T47D (cell line): ENCODE measurements at places on chromosomes 2 and 18.

- DNase-seq, result no peak
Observed at GRCh38 chr18:12911929-12912703, 28.1 kb upstream of the PTPN2 start.

DNA sequence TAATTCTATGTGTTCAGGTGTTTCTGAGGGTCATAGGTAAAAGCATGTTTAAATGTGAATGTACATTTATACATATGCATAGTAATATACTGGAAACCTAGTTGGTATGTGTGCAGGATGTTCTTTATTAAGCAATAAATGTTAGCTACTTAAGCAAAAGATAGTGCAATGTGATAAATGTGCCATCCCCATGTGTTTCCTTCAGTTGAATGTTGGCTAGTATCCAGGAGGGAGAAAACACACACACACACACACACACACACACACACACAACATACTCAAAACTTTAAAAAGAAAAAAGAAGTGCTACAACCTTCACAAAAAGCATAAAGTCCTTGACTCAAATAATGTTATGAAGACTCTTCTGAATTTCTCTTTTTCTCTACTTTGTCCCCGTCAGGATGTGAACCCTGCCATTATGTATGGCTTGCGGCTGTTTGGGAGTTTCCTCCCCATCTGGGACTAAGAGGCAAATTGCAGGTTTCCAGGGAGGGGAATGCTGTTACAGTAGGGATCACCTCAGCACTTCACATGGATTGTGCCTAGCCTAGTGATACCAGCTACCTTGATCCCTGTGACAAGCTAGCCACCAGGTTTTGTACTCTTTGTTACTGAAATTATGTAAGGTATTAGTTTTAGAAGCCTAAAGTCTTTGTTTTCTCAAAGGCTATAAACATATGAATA, 82.6 kb downstream of the IKZF2 start:
- no peak for DNase-seq

DNA sequence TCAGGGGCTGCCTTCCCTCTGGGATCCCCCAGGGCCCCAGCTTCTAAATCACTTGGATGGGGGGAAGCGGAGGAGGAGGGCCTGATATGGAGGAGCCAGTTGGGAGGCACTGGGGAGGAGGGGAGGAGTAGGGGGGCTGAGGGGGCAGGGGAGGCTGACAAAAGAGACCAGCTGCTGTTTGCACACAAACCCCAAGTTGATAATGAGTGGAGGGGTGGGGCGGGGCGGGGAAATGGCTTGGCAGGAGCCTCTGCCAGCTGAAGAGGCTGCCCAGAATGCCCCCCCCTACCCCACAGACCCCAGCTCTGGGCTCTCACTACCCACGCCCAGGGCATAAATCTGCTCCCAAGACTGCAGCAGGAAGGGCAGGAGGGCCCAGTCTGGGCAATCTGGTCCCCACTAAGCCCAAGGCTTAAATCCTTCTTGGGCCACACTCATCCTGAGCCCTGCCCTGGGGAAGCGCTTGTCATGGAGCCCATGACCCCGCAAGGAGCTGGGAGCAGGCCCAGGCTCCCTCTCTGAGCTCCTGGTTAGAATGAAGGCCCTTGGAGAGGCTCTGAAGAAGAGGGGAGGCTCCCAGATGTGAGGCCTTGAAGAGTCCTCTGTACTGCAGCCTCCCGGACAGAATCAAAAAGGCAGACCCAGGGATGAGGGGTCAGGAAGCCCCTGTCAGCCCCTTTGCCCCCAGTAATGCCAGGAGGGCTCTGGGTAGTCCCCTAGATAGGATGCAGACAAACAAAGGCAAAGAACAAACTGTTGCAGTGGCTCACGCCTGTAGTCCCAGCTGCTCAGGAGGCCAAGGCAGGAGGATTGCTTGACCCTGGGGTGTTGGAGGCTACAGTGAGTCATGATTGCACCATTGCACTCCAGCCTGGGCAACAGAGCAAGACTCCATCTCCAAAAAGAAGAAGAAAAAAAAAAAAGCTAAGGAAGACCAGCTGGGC, 24.8 kb upstream of the PTMA start:
- DNase-seq, result no peak

DNA sequence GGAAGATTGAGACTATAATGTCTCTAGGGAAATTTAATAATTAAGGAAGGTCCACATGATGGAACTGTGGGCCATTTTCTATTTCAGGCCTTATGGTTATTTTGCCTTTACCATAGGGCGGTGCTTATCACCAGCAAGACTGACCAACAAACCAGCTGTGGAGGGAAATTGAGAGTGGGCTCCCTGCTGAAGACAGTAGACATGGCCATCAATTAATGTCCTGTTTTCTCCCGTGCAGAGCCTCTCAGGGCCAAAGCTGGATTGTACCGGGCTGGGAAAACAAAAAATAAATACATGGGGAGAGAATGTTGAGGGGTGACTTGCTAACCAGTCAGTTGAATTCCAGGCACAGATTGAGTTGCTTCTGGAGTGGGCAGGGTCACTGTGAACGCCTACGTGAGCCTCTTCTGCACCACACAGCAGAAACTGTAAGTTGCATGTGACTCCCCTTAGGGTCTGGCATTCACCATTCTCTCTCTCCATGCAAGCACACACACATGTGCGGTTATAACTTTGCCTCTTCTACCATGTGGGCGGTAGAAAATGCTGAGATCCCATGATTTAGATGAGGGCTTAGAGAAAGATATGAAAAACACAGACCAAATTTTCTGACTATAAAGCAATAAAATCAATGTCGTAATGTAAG, 128.5 kb downstream of the COPS8 start:
- no peak for DNase-seq

GRCh38 chr2:1556776-1557466, 143.7 kb downstream of the TPO start:
- DNase-seq, result no peak

GRCh38 chr2:160220545-160221009, 20.5 kb upstream of the ITGB6 start:
- no peak for DNase-seq

DNA sequence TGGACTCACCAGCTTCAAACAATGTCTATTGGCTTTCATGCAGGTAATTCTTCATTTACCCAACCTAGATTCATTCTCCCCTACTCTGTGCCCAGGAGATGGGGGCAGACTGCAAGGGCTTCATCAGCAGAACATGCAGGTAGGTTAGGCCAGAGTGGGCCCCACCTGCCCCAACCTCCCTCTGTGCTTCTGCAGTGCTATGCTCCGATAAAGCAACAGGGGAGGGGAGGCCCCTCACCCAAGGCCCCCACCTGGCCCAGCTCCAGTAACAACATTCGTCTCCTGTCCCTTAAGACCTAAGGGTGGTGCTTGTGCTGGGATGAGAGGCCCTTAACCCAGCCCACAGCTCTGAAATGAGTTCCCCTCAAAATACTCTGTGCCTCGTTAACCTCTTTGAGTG, 16.7 kb upstream of the GYPC start:
- no peak for DNase-seq

DNA sequence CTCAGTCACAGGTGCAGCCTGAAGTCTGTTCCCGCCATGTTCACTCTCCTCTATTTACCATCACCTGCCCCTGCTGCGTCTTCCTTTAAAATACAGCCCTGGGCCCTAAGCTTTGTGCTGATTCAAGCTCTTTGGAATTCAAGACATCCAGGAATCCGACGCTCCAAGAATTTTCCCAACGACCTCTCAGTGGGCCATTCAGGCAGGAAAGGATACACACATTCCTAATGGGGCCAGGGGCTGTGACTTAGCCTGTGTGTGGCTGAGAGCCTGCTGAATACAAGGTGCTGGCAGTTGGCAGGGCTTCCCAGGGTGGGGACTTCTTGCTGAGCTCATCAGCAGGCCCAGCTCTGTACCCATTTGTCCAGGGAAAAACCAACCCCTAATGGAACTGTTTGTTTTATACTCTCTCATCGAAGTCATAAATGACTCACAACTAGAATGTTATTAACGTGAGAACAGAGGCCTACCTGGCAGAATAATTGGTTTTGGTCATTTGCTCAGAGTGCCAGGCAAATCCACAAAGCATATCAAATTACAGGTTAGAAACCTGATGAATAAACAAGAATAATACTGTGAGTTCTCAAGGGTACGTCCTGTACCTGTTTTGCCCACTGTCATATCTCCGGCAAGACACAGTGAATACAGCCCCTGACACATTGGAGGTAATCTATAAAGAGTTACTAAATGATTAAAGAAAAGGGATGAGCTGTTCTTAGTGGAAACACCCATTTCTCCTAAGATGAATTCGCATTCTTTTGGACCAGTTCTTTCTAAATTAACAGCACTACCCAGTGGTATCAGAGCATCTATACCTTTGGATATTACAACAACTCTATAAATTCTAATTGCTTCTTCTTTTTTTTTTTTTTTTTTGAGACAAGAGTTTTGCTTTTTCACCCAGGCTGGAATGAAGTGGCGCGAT, 12.6 kb upstream of the KCMF1 start:
- no peak for DNase-seq

DNA sequence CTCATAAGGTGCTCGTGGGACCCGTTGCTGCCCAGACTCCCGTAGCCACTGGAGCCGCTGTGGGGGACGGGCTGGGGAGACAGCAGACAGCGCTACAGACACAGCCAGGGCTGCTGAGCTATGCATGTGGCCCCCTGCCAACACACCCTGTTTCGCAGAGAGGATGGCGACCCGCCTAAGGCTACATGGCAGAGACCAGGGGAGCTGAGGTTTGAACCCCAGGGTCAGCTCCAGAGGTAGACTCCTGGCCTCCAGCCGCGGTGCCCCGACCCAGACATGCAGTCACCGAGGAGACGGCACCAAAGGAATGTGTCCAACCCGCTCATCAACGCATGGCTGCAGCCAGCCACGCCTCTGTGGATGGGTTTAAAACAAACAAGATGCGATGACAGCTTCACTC, 21.0 kb upstream of the HES6 start:
- no peak for DNase-seq

- no peak for DNase-seq
Observed at GRCh38 chr2:1153920-1154319, 203.3 kb downstream of the SNTG2 start.

GRCh38 chr2:42317486-42317885, 43.5 kb downstream of the COX7A2L start:
- no peak for DNase-seq

DNA sequence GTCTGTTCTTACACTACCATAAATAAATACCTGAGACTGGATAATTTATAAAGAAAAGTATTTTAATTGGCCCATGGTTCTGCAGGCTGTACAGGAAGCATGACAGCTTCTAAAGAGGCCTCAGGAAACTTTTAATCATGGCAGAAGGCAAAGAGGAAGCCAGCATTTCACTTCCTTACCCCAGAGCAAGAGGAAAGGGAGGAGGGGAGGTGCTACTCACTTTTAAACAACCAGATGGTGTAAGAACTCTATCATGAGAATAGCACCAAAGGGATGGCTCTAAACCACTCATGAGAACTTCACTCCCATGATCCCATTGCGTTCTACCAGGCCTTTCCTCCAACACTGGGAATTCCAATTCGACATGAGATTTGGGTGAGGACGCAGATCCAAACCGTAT, 344.4 kb upstream of the SLC39A10 start:
- no peak for DNase-seq

DNA sequence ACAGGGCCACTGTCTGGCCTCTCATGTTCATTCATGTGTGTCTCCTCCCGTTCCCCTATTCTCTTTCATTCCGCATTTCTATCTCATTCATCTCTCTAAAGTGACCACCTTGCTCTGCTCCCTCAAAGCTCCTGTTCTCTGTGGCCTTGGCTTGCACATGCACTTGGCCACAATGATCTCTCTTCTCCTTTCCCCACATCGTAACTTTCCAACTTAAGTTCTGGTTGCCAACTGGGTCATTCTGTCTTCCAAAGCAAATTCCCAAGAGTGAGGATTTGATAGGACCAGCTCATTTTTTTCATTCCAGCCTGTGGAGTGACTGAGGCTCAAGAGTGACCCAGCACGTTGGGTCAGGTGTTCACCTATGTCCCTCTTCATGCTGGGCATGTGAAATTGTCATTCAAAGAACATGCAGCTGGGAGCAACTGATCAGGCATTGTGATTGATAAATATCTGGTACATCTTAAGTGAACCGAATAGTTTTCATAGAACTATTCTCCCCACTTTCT, 14.3 kb upstream of the ITGA6 start:
- DNase-seq, result no peak

DNA sequence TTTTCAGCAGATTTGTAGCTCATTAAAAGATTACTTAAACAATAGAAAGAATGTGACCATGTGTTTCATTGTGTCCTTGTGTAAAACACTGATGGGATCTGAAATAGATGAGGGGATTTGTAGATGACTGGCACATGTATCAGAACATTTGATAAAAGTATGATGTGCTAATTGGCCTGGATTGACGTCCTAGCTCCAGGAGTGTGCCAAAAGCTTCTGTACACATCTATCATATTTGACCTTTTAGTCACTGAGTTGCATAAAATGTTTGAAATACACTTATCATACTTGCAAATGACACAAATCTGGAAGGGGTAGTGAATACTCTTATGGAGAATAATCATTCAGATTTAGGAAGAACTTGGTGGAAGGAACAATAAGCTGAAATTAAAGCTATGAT, 778.5 kb downstream of the ERBB4 start:
- DNase-seq, result no peak

DNA sequence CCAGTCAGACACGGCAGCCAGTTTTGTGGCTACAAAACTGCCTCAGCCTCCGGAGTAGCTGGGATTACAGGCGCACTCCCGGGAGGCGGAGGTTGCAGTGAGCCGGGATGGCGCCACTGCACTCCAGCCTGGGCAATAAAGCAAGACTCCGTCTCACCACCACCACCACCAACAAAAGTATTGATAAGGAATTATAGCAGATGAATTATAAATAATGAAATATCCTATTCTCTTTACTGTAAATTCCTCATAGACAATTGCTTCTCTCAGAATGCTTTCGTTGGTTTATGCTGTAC, 1.4 kb upstream of the FAM161A start:
- DNase-seq, result no peak

DNA sequence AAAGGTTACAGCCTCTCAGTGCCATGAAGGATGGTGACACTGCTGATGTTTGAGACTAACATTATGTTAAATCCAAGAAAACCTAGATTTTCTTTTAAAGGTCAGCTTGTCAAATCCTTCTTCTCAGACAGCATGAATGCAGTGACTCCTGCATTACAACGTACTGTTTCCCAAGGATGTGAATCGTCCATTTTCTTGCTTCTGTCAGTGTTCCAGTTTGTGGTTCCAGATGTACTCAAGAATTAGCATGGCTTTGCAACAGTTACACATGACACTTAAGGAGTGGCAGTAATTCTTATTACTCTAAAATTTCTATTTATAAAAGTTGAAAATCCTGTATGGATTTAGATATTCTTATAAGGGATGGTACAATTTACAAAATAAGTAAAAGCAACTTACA, 1.5 kb upstream of the TTC39C start:
- no peak for DNase-seq

- no peak for DNase-seq
Observed at GRCh38 chr18:59743566-59743965, 46.3 kb upstream of the CCBE1 start.

DNA sequence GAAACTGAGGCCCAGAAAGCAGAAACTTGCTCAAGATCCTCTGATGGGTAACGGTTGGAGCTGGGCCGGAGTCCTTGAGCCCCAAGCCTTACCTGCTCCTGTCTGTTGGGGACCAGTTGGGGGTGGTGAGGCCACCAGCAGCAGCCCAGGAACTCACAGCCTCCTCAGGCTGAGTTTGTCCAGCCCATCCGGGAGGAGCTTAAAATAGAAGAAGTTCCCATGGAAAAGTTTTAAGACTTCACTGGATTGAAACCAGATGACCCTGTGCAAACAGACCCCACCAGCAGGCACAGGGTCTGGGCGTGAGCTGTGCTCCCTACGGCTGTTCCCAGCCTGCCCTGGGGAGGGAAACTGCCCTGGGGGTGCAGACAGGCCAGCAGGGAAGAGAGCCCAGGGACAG, 40.6 kb upstream of the FOSL2 start:
- no peak for DNase-seq
